Myocyte (in vitro differentiated cells): ENCODE measurements at places on chromosomes 5 and 9. TPM values are rescaled to one million over a fixed set of nuclear protein-coding genes. Genes with fewer than 3 reads are reported as not detected.

Gene DRD1
- total RNA-seq = not detected in 2 replicates

Gene TXNDC8
- total RNA-seq = not detected in 2 replicates

Gene CNTNAP3B
- total RNA-seq = 0.03 and 0.05 TPM in 2 replicates

Gene ADAMTSL1
- total RNA-seq = 21.2 and 32.6 TPM in 2 replicates

Gene AGXT2
- not detected in 2 replicates for total RNA-seq
